GM10248 (cell line): ENCODE measurements at places on chromosomes 11 and 22.

- DNase-seq, result no peak
Measured at GRCh38 chr22:49042877-49043859, 784.5 kb downstream of the BRD1 start.

DNA sequence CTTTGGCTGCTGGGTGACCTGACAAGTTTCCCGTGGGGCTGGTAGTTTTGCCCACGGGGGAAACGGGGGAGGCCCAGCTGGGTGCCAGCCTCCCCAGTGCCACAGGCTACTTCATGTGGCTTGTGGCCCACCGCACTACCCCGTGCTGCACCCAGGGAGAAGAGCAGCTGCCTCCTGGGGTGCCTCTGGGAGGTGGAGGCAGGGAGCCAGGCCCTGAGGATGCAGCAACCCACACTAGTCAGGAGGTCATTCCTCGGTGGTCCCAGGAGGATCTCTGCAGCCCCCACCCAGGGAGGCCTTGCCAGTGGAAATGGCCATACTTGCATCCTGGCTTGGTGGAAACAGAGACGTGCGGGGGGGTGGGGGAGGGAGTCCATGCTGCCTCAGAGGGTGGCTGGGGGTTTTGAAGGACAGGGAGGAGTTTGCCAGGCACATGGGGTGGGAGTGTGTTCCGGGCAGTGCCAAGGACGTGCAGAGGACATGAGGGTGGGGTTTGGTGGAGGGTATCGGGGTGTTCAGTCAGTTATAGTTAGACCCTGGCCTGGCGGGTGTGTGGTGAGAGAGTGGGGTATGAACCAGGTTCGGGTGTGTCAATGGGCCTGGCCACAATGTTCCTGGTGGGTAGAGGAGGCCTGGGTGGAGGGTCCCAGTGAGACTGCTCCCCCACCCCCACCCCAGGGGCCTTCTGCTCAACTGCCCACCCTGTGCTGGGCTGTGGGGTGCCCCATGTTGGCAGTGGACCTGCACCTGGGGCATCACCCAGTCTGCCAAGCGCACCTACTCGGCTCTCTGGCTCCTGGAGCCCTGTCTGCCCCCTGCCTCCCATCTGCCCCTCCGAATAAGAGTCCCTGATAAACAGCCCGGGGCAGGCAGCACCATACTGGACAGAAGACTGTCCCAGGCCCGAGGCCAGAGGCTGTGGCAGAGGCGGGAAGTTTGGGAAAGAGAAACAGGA lies 3.8 kb downstream of the PIM3 start:
- DNase-seq, result no peak

DNA sequence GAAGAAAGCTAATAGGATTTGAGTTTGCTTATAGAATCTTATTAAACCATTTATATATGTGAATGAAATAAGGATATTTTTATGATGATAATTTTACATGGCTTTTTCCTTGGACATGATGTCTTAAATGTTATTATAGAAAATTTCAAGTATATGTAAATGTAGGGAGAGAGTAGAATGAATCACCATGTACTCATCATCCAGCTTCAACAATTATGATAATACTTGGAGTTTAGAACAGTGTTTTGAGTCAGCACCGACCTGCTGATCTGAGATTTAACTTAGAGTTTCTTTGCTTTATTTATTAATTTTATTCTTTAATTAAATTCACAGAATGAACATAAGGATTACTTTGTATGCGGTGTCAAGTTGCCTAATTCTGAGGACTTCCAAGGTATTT lies 193.5 kb downstream of the UVRAG start:
- DNase-seq, result no peak

GRCh38 chr11:57163160-57163868 lies 18.4 kb upstream of the LRRC55 start:
- DNase-seq, result no peak

- peak; percentile 34 for DNase-seq
Measured at GRCh38 chr11:48063424-48063978, 83.1 kb downstream of the PTPRJ start.

- peak; percentile 31 for DNase-seq
Measured at GRCh38 chr11:59802639-59803176, 7.9 kb downstream of the MRPL16 start.

- no peak for DNase-seq
Measured at GRCh38 chr11:1777737-1778136, 14.0 kb upstream of the CTSD start.

- no peak for DNase-seq
Measured at GRCh38 chr11:10329935-10330334, 25.1 kb downstream of the ADM start.

GRCh38 chr22:33720166-33720878 lies 200.0 kb downstream of the LARGE1 start:
- DNase-seq, result no peak
